Naive thymus-derived CD4-positive, alpha-beta T cell (primary cell): ENCODE measurements at places on chromosomes 2 and 18.

GRCh38 chr2:98713332-98714015 lies 17.5 kb downstream of the MGAT4A start:
- DNase-seq = no peak

GRCh38 chr2:48345176-48345575 lies 184.8 kb upstream of the STON1 start:
- no peak for DNase-seq

DNA sequence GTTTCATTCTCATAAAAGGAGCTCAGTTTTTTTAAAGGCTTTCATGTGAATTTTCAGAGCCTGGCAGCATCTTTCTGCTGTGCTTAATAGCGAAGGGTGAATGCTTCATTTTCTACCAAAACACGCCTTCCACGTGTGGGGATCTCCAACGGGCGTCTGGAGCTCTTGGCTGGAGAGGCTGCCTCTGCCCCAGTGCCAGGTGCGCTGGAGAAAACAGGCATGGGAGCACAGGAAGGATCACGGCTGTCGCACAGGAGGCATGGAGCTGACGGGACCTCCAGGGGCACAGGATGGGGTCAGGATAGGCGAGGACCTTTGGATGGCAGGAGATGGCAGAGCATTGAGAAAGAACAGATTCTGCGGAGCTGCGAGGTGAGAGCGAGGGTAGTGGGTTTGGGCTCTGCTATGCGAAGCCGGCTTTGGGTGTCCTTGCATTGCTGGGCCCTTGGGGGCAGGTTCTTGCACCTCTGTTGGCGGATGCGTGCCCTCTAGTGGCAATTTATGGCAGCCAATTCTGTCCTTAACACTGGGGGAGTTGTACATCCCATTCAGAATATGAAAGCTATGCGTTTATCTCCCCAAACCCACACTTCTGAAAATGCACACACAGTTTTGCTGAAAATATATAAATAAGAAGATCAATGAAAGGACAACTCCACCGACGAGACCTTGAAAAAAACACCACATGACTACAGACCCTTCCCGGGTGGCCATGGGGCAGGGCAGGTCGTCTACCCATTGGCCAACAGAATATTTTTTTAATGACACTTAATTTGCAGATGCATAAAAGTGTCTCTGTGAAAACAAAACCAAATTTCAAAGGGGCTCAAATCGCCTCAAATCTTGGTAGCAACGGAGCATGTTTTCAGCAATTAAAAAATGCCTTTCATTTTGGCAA lies 90.4 kb upstream of the SLC35G4 start:
- peak; percentile 11 for DNase-seq

DNA sequence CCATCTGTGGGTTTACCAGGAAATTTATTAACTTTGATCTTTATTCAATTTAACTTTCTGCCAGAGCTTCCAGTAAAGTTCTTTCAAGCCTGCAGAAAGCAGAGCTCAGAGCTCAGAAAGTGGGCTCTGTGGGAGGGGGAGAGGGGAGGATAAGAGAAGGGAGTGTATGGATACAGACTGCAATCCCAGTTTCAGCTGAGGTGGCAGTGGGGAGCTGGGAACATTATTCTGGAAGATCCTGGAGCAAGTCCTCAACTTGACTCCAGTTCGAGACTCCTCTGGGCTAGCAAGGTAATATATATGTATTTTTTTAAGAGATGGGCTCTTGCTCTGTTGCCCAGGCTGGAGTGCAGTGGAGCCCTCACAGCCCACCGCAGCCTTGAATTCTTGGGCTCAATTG lies 108.9 kb upstream of the NABP1 start:
- no peak for DNase-seq

DNA sequence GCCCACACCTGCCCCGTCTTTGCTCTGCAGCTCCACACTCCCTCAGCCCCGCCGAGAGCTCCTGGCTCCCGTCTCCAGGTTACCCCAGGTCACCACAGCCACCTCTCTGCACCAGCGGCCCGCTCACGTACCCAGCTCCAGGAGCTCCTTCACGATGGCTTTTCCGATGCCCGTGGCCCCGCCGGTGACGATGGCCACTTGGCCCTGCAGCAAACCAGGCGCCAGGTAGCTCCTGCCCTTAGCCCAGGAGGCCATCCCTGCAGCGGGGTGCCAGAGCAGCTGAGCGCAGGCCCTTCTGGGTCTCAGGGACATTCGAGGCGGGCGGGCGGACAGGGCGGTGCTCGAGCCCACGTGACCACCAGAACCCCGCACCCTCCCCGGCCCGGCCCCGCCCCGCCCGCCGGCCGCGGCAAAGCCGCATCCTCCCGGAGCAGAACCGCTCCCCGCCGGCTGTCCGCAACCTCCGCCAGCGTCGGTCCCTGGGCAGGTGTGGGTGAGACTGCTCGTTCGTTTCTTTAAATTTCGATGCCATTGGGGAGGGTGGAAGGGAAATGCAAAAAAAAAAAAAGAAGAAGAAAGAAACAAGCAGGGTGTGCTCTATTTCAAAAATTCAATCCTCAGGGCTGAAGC lies at the start of the genes PECR and TMEM169:
Gene PECR (minus strand): TSS at position 323 of the 630 bp plus-strand sequence. CDS start 68 bp downstream, at position 255.
Gene TMEM169 (plus strand): TSS at position 433 of the 630 bp plus-strand sequence. CDS start 14,045 bp downstream, outside the sequence.
- DNase-seq = peak; percentile 60

DNA sequence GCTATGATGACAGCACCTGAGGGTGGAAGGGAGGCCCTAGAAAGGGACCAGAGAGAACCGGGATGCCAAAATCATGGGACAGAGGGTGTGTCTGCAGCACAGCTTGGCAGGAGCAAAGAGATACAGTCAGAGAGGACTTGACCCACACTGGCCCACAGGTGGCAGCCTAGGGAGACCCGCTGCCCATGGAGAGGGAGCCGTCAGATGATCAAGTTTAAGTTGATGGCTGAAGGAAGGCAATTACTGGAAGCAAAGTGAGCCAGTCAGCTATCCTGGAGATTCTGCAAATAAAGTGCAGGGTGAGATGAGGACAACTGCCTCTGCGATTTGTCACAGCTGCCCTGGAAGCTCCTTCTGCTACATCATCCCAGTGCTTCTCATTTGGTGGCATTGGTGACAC lies 74.0 kb downstream of the CMPK2 start:
- DNase-seq = no peak

- no peak for DNase-seq
Observed at GRCh38 chr2:1698188-1698945, 45.9 kb downstream of the PXDN start.

DNA sequence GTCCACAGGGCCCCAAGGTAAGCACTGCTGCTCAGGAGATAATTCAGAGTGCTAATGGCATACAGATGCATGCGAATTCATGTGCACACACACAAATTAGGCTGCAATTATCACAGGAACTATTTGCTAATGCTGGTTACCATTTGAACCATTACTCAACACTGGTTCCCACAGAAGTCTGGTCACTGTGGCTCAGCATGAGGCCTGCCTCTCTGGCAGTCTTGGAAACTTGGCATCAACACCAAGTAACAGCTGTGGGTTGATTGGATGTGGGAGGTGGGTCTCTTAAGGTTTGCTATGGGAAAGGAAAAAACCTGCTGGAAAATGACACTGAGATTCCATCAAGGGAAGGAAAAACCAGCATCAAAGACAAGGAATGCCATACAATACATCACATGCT lies 105.0 kb downstream of the CELF4 start:
- DNase-seq = no peak

- DNase-seq = peak; percentile 3
Observed at GRCh38 chr2:127052771-127053691, 53.9 kb downstream of the BIN1 start.
